ENCODE measurements at places on chromosomes 13 and 19.

GRCh38 chr13:23025864-23026608 is 154.7 kb upstream of the SGCG start:
- no peak for DNase-seq

GRCh38 chr19:42132030-42132628 is at the start of gene POU2F2:
POU2F2 (minus strand) TSS chr19:42132446; CDS start chr19:42132411, 35 bp downstream.
- no peak for DNase-seq

GRCh38 chr19:49224879-49225278 is 67.3 kb downstream of the TRPM4 start:
- DNase-seq: peak; percentile 63

- DNase-seq: no peak
Observed at GRCh38 chr19:3590991-3591659, 5.8 kb downstream of the GIPC3 start.

DNA sequence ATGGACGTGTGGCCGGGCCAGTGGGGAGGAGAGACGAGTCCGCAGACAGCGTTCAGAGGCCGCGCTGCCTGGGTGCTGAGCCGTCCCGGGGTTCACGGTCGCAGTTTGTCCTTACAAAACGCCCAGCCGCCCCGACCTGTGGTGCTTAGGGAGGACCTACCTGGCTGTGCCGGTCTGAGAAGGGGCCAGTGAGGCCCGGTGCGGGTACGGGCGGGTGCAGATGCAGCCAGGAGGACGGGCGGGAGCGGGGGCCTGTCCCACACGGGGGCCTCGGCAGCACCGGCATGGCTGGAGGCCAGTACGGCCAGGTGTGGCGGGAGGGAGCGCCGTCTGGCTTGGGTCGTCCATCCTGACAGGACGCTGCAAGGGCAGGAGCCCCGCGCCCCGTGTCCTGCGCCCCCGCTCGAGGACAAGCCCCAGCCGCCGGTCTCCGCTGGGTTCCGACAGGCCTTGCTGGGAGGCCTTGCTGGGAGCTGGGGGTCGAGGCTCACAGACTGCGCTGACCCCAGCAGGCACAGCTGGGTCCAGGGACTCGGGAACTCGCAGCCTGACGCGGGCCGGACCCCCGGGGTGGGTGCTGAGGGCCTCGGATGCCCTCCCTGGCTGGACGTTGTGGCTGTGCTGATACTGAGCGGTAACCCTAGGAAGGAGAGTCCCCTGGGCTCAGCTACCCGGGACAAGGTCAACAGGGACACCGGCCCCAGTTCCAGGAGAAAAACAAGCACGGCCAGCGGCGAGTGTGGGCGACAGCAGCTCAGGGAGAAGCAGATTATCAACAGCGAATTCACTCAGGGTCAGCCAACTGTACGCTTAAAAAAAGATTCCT is 5.3 kb upstream of the PROZ start:
- no peak for DNase-seq

DNA sequence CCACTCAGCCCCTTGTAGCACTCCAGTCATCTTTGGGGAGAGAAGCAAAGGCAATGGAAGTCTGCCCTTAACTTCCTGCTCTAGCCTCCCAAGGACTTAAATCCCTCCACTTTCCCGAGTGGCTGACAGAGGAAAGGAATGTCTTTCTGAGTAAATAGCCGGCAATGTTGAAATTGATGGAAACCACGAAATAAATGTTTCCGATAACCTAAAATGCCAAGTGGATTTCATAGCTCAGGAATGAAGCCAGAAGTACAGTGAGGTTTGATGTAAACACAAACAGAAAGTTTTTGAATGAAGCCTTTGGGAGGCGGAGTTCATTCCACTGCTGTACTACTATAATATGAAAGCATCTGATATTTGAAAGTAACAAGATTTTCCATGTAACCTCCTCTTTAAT is 14.0 kb upstream of the TBC1D4 start:
- no peak for DNase-seq

DNA sequence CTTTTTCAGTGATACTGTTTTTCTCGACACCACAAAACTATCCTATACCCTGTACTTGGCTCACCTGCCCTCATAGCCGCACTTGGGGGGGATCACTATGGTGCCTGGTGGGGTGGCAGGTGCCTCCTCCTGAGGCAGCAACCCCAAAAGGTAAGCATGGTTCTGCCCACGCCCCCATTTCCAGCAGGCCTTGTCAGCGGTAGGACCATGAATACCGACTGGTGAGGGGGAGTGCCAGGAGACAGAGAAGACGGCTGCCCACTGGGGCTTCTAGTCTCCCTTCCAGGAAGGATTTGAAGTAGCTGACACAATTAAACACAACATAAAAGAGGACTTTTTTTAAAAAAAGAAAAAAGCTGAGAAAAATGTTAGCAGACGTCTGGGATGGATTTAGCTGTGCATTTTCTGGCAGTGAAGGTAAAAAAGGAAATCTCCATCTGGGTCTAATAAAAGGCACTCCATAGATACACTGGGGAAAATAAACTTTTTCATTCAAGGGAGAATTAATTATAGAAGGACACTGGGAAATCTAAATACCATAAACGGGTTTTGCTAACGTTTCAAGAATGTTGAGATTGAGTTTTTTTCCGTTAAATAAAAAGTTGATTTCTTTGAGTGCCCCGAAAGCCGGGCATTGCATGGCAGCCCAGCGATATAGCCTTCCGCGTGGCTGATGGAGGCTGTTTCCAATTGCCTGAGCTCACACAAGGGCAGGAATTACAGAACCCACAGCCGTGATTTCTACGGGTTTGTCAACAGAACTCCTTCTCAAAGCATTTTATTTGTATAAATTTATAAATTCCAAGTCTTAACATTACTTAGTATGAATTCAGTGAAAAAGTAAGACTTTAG is 45.1 kb downstream of the ATP11A start:
- DNase-seq: no peak

- peak; percentile 85 for DNase-seq
Observed at GRCh38 chr13:95509521-95510310, 42.8 kb upstream of the CLDN10 start.

GRCh38 chr13:26855921-26856320 is 95.3 kb upstream of the GPR12 start:
- no peak for DNase-seq

DNA sequence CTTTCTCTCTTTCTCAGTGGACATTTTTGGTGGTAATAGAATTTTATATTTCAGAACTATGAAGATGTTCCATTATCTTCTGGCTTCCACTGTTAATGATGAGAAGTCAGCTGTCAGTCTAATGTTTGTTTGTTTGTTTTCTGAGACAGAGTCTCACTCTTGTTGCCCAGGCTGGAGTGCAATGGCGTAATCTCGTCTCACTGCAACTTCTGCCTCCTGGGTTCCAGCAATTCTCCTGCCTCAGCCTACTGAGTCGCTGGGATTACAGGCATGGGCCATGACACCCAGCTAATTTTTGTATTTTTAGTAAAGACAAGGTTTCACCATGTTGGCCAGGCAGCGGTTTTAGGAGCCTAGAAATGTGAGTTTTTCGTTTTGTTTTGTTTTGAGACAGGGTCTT is 4.7 kb downstream of the ZNF317 start:
- no peak for DNase-seq

- no peak for DNase-seq
Observed at GRCh38 chr13:59230484-59231264, 933.1 kb downstream of the DIAPH3 start.

- DNase-seq: no peak
Observed at GRCh38 chr19:4868286-4868834, 893 bp upstream of the PLIN3 start.

DNA sequence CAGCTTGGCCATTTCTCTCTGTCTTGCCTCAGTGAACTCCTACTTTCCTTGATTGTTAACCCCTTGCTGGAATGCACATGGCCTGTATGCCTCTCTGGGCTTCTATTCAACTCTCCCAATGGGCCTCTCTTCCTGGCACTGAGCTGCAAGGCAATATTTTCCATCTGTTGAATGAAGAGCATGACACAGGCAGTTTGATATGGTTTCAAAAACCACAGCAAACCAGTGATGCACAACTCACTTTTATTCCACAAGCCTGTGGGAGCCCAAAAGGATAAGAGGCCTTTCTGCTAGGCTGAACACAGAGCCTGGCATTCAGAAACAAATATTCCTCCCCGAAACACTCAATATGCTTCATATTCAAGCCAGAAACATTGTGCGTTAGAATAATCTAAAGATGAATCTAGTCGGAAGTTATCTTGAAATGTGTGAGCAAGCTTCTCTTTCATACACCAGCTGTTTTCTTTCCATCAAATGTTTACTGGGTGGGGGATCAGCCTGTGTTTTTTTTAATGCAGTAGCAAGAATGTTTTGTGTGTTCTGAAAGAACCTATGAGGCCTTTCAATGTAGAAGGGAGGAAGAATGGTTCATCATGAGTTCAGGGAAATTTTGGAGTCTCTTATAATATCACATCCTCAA is 443.1 kb upstream of the SPRY2 start:
- no peak for DNase-seq

- DNase-seq: no peak
Observed at GRCh38 chr13:65677906-65678305, 1552.2 kb downstream of the PCDH9 start.

- DNase-seq: no peak
Observed at GRCh38 chr13:50715402-50716146, 127.9 kb downstream of the DLEU7 start.

GRCh38 chr19:35833972-35834371 is 18.3 kb downstream of the NPHS1 start:
- no peak for DNase-seq

DNA sequence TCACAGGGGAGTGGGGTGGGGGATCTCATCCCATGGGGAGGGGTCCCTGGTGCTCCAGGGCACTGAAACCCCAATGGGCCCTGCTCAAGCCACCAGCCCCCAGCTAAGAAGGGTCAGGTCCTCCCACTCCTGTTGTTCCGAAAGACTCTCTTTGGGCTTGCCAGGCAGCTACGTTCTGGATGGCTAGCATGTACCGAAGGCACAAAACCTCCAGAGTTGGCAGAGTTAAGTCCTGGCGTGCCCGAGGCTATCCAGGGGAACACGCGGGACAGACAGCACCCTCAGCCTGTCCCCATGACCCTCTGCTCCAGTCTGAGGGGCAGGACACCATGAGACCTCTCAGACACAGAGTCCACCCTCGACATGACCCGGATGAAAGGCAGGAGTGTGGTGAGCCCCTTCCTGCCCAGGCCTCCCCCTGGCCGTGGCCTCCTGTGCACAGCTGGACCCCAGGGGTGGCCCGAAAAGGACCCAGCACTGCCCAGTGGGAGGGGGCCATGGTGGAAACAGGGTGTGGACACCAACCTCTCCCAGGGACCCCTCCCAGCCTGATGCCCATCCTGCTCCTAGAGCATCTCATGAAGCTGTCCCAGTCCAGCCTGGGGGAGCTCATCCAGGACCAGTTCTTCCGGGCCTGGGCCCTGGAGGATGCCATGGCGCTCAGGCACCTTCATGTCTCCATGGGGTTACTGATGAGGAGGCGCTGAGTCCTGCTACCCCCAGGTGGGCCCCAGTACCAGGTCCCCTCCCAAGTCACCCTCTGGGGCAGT is 53.0 kb upstream of the TPM4 start:
- no peak for DNase-seq

- no peak for DNase-seq
Observed at GRCh38 chr13:33003458-33004019, 12.7 kb upstream of the KL start.

DNA sequence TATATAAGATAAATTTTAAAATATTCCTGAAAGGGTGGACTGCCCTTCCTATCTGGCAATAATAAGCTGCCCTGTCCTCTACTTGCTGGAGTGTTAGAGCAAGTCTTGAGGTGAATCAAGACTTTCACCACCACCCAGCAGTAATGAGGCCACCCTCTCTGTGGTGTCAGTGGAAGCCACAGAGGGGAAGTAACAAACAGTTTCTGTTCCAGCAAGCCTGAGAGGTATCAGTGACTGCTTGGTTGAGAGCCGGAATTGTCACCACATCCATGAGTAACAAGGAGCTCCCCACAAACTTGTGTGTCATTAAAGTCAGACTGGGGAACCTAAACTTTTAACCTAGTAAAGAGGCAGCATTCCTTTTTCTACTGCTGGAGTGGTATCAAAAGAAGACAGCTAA is 532.7 kb upstream of the SPRY2 start:
- peak; percentile 51 for DNase-seq

- no peak for DNase-seq
Observed at GRCh38 chr19:4007836-4008539, 452 bp downstream of the PIAS4 start.

DNA sequence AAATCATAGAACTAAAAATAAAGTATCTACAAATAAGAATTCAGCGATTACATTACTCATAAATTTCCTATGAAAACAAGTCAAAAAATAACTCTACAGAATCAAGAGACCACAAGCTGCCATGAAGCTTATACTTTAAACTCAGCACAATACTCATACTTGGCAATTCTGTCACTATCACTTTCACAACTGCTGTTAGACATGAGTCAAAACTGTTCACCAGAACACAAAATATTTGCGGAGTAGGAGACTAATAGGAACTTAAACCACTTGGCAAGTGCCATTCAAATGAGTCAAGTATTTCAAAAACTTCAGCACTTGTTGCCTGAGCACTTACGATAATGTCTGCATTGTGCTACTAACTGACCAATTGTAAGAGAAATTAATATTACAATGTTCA is 387.8 kb upstream of the GPC6 start:
- peak; percentile 95 for DNase-seq

GRCh38 chr13:49791315-49791710 is 1.2 kb downstream of the KPNA3 start:
- DNase-seq: peak; percentile 32

DNA sequence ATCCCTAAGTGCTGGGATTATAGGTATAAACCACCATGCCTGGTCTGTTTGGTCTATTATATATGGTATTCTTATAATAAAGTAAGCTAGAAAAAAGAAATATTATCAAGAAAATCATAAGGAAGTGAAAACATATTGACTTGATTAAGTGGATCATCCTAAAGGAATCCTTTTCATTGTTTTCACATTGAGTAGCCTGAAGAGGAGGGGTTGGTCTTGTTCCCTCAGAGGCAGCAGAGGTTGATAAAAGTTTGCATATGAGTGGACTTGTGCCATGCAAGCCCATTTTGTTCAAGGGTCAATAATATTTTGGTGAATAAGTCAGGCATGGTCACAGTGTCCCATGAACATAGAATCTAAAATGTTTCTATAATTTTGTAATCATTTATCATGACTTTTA is 52.7 kb downstream of the ZNF627 start:
- no peak for DNase-seq

- DNase-seq: no peak
Observed at GRCh38 chr19:46404055-46404752, 9.2 kb downstream of the CCDC8 start.

- no peak for DNase-seq
Observed at GRCh38 chr19:20513189-20513904, 52.2 kb downstream of the ZNF737 start.

GRCh38 chr13:96994017-96994857 is at the start of gene OXGR1:
OXGR1 (minus strand) TSS chr13:96994476; CDS start chr13:96987759, 6,717 bp downstream.
- no peak for DNase-seq
